Skeletal muscle tissue (tissue), 5 donors: ENCODE measurements at places on chromosomes 5 and 9. TPM values are rescaled to one million over a fixed set of nuclear protein-coding genes. Genes with fewer than 3 reads are reported as not detected.

The ZDHHC12 gene
- 2.6 TPM for total RNA-seq

The PCDH12 gene
- 12.0 TPM for total RNA-seq

The ASS1 gene
- total RNA-seq, result 109 TPM

The SLC2A8 gene
- total RNA-seq, result 13.6 TPM

The ZNF658 gene
- total RNA-seq, result 9.9 TPM

The LCNL1 gene
- total RNA-seq, result under 0.01 TPM

The ORM2 gene
- not detected for total RNA-seq

The CDKN2B-AS1 gene
- total RNA-seq, result 0.52 TPM

The CNTLN gene
- total RNA-seq, result 9.4 TPM

The ARL14EPL gene
- total RNA-seq, result not detected

The KLF9 gene
- total RNA-seq, result 2.6 TPM

The BAAT gene
- 0.52 TPM for total RNA-seq

The SPINK5 gene
- total RNA-seq, result not detected

The SLF1 gene
- 10.4 TPM for total RNA-seq

The PGM5 gene
- total RNA-seq, result 69.4 TPM

The GLDC gene
- under 0.01 TPM for total RNA-seq

The FAM153A gene
- not detected for total RNA-seq

The KIF20A gene
- total RNA-seq, result 8.9 TPM

The TMEM215 gene
- 0.52 TPM for total RNA-seq

The ARID3C gene
- total RNA-seq, result not detected

The MSMP gene
- not detected for total RNA-seq
